ENCODE measurements at places on chromosomes 2 and 18.

DNA sequence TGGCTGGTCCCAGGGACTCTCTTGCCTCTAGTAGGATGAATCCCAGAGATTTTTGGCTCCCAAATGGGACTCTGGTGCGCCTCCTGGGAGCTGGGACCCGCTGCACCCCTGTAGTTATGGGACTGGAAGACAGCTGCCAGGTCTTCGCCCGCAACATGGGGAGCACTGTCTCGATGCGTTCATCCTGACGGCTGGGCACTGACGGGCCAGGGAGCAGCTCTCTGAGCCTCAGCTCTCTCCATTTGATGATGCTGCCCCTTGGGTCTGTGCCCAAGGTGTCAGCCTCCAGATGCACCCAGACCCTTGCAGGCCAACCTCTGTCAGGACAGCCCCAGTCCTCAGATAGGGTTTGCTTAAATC, 9.3 kb upstream of the ARMC9 start:
- DNase-seq = no peak

DNA sequence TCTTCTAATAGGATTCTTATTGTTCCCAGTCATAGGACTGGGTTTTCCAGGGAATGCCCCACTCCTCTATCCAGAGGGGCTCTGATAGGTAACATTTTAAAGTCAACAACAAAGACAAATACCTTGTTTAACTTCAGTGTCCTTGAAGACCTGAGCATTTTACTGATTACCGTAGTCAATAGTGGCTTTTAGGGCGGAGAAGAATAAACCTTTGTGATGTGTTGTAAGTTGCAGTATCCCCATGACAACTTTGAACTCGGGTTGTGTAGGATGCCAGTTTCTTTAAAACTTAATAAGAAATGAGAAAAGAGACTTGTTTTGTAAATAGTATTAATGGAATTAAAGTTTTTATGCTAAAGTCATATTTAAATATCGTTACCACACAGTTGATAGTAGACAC, 6.0 kb downstream of the GATA6 start:
- DNase-seq = no peak

DNA sequence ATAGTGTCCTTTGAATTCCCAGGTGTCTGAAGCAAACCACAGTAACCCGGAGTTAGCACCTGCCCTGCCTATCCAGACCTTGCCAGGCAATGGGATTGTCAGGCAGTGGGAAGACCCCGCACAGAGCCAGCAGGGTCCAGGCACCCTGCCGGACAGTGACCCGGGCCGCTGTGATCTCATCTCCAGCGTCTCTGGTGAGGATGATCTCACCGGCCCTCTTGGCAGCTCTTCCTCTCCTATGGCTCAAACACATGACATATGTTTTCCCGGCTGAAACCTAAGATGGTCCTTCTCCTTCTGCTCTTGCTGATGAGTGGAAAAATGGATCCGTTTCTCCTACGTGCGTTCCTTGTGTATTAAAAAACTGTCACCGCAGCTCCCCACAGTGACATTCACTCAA, 75.1 kb downstream of the ACOXL start:
- DNase-seq = no peak

DNA sequence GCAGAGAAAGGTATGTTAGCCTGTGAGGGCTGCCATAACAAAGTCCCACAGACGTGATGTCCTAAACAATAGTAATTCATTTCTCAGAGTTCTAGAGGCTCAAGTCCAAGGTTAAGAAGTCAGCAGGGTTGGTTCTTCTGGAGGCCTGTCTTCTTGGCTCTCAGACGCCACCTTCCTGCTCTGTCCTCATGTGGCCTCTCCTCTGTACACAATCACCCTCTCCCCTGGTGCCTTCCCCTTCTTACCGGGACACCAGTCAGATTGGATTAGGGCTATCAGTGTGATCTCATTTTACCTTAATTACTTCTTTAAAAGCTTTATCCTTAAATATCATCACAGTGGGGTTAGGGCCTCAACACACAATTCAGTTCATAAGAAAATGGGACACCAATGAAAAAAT, 860.5 kb downstream of the RNF144A start:
- no peak for DNase-seq

DNA sequence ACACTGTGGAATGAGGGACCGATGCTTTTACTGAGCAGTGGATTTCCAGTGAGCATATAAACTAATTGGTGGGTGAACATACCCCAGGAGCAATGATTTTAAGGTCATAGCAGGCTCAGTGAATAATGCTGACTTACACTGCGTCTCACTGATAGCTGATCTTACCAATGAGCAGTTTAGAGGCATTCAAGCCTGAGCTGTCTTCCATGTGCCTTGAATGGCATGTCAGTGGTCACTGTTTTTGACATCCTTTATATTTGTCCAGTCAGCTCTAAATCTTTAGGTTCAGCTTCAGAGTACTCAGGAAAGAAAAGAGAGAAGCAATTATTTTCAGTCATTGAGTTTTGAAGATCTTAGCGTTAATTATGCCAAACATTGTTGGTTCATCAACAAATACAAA, 88.3 kb downstream of the CAMKMT start:
- no peak for DNase-seq

DNA sequence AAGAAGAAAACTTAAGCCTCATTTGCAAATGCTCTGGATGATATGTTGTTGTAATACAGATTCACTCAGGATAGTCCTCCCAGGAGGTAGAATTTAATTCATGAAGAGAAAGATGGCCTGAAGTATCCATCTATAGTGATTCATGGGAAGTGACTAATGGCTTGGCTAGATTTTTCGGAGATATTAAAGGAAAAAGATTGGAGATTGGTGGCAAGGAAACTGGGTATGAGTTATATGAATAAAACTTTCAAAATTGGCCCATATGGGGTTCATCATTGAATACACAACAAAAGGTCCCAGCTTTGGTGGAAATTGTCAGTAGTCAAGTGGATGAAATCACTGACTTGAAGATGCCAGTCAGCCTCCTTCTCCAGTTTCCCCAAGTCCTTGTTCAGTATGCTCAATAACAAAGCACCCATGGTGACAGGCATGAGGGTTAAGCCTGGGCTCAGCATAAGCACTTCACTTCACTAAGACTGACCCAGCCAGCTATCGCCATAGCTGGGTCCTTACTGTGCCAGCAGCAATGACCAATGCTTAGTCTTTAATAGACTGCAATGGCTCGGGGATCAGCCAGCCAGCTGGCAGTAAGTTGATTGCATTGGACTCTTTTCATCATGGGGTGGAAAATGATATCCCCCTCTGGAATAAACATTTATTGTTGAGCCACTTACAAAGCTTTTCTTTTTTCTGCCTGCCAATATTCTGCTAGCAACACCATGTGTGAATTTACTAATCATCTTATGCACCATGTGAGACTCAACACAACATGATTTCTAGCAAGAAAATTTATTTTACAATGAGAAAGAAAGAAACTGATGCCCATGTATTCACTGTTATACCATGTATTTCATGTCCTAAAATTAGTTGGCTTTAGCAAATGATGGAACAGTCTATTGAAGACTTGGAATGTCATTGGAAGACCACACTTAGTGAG, 176.6 kb upstream of the TACR1 start:
- DNase-seq = no peak

- DNase-seq = no peak
Observed at GRCh38 chr2:161170958-161171932, 11.0 kb downstream of the TANK start.

GRCh38 chr2:220458051-220458450, 830.6 kb downstream of the SLC4A3 start:
- no peak for DNase-seq

DNA sequence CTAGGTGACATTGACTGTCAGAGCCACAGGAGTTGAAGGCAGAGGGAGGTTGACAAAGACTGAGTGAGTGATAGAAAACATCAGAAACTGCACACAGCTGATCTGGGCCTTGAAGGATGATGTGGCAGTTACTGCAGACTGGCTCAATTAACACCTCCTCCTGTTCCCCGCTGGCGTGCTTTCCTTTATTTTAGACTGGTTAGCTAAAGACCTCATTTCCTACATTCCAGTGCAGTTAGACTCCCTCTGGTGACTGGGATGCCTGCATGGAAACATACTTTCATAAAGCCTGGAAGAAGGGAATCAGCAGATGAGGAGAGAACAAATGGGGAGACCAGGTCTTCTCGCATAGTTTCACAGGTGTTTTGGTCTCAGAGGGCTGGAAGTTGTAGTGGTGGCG, 7.1 kb downstream of the TPGS2 start:
- DNase-seq = no peak

GRCh38 chr18:51447351-51448342, 250.2 kb upstream of the MEX3C start:
- DNase-seq = no peak

DNA sequence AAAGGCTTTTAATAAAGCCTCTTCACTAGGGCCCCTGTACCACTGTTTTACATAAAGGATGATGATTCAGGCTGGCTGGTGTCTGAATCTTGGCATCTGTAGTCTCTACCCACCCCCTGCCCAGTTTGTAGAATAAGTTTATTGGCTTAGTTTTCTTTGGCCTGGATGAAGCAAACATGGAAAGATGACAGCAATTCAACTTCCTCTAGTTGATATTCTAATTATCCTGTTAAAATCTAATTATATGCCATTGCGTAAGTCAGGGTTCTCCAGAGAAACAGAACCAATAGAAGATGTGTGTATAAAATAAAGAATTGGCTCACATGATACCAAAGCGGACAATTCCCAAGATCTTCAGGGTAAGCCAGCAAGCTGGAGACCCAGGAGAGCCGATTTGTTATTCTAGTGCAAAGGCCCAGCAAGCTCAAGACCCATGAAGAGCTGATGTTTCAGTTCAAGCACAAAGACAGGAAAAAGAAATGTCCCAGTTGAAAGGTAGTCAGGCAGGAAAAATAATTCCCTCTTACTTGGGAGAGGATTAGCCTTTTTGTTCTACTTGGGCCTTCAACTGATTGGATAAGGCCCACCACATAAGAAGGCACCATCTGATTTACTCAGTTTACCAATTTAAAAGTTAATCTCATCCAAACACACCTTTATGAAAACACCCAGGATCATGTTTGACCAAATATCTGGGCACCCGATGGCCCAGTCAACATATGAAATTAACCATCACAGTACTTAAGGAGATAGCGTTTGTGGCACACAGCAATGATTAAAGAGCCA, 82.6 kb upstream of the LYPD1 start:
- no peak for DNase-seq

GRCh38 chr18:22882084-22882483, 51.0 kb upstream of the RBBP8 start:
- no peak for DNase-seq

DNA sequence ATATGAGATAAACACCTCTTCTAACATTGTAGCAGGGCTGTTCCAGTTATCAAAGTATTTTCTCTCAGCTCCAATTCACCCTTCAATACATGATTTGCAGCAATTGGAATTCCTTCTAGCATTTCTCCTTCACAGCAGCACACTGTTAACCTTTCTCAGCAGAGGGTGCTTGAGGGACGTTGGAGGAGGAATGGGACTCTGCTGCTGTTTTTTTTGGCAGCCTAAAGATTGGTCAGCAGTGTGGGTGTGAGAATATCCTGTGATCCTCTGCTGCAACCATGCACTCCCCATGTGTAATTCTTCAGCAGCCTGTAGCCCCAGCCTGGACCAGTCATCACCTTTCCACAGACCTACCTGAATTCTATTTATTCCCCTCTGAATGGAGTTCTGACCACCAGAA, 1708.9 kb upstream of the CELF4 start:
- DNase-seq = no peak

- peak; percentile 54 for DNase-seq
Observed at GRCh38 chr2:27370816-27371620, 602 bp downstream of the SNX17 start.

GRCh38 chr2:239724194-239724849, 300.8 kb downstream of the NDUFA10 start:
- no peak for DNase-seq

DNA sequence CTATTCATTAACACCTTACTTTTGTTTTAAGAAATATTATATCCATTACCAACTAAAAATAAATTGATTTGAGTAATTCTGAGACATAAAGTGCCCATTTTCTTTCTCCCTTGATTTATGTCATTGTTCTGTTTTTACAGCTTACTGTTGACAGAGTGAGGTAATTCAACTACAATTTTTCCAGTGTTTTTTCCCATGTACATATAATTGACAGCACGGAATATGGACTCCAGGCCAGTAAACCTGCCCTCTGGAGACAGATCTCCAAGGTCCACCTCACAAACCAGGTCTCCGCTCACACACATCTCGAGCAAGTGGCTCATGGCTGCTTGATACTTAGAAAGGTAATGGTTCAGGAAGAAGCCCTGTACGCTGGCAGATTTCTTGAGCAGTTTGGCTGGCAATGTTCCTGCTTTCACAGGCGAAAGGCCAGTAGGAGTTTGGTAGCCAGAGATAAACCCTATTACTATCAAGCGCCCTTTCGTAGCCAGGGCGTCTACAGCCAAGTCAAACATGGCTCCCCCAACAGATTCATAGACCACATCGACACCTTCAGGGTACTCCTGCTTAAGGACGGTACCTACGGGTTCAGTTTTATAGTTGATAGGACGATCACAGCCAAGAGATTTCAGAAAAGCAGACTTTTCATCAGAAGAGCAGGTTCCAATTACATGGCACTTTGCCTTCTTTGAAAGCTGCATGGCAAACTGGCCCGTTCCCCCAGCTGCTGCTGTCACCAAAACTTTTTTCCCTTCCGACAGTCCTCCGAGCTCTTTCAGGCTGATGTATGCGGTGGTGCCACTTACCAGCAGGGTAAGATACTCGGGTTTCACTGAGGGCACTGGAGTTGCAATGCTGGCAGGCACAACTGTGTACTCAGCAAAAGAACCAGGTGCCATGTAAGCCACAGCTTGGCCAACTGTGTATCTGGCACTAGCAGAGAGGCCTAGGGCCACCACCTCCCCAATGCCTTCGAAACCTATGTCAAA, 7.4 kb downstream of the PTGR3 start:
- no peak for DNase-seq

GRCh38 chr18:7417727-7418126, 149.4 kb upstream of the PTPRM start:
- DNase-seq = no peak

DNA sequence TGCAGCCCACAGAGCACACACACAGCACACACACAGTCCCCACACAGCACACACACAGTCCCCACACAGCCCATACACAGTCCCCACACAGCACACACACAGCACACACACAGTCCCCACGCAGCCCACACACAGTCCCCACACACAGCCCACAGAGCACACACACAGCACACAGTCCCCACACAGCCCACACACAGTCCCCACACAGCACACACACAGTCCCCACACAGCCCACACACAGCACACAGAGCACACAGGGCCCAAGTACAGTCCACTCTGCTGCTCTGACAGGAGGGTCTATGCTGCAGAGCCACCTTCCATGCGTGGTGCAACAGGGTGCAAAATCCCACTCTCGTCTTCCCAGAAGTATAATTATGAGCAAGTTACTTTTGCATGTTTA, 240.5 kb upstream of the SALL3 start:
- DNase-seq = no peak

- DNase-seq = no peak
Observed at GRCh38 chr18:36700955-36701354, 127.8 kb downstream of the TPGS2 start.

All from GM13977 (cell line).